ENCODE measurements at places on chromosomes 1 and 21. TPM values are rescaled to one million over a fixed set of nuclear protein-coding genes. Genes with fewer than 3 reads are reported as not detected.

GRCh38 chr1:150281221-150281757 is 1.1 kb upstream of the CIART start:
- DNase-seq: peak; percentile 84

- DNase-seq: no peak
Measured at GRCh38 chr1:204112876-204113730, 38.7 kb downstream of the ETNK2 start.

GRCh38 chr1:201661823-201662359 is 123.0 kb downstream of the NAV1 start:
- DNase-seq: no peak

DNA sequence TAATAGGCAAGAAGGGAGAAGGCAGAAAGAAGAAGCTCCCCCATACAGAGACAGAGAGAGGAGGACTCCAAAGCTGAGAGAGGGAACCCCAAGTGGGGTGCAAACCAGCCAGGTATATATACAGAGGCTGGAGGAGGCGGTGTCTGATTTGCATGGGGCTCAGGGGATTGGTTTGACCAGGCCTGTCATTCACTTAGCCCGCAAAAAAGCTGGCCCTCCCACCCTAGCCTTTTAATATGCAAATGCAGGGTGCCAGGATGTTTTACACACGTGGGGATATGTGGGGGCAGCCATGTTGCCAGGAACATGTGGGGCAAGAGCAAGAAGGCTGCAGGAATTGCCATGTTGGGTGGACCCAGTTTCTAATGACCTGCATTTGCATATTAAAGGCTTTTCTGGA is 37.0 kb upstream of the TENT5B start:
- DNase-seq: no peak

DNA sequence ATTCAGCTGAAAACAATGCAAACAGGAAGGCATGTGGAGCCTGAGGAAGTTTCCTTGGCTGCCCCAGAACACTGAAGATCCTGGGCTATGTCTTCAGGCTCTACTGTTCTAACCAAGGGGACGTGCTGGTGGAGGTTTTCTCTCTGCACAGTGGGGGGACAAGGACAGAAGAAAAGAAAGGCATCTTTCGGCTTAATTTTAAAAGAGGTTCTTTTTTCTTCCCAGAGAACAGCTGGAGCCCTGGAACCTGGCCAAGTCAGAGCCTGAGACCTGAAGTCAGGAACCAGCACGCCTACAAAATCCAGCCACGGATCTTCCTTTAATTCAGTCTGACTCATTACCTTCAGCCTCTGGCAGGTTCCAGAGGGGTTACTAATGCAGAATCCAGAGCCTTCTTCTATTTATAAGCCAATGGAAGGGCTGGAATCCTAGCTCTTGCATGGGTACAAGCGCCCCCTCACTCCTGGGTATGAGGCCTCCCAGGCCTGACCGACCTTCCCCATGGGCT is 19.8 kb downstream of the CTNNBIP1 start:
- peak; percentile 80 for DNase-seq

- no peak for DNase-seq
Measured at GRCh38 chr1:181383695-181384094, 99.6 kb upstream of the CACNA1E start.

DNA sequence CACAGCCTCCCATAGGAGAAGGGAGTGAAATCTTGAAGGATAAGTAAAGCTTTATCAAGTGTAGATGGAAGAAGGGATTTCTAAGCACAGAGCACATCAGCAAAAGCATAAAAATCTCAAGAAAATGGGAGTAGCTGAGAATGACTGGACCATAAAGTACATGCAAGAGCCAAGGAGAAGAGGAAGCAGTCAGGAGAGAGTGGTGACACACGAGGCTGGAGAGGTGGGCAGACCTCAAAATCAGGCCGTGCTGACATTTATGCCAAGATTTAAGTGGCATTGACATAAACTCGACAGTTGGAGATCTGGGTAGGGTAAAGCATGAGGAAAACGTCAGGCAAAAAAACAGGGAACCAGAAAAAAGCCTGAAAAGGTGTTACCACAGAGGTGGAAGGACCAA is 62.3 kb downstream of the GFI1 start:
- no peak for DNase-seq

GRCh38 chr21:35503671-35504070 is 454.6 kb upstream of the RUNX1 start:
- DNase-seq: no peak

- DNase-seq: no peak
Measured at GRCh38 chr1:100359139-100359538, 6.8 kb downstream of the CDC14A start.

GRCh38 chr1:22090867-22091266 is 38.4 kb downstream of the CDC42 start:
- DNase-seq: no peak

DNA sequence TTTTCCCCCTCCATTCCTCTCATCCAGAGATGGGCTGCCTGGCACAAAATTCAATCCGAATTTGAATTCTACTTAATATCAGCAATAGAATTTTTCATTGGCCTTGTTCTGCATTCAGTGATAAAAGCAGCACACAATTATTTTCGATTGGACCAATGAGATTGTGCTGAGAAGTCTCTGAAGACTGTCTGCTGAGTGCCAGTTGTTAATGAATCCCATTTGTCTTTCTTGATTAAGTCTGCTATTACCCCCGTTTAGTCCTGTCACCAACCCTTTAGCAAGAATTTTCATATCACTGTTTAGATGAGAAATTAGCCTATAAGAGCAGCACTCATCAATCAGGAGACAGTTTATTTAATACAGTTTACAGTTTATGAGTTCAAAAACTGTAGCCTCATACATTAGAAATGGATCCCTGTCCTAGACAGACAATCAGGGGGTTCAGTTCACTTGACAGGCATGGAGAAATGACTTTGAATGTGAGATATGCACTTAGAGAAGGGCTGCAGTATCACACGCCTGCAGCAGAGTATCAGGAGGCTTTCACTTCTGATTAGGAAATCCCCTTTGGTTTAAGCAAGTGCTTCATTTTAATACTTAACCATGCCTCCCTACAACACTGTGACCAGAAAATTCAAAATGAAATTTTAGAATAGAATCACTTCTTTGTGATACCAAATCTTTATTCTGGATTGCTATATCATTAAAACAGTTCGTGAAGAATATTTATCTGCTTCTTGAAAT is 304.7 kb upstream of the PTBP2 start:
- DNase-seq: peak; percentile 1

DNA sequence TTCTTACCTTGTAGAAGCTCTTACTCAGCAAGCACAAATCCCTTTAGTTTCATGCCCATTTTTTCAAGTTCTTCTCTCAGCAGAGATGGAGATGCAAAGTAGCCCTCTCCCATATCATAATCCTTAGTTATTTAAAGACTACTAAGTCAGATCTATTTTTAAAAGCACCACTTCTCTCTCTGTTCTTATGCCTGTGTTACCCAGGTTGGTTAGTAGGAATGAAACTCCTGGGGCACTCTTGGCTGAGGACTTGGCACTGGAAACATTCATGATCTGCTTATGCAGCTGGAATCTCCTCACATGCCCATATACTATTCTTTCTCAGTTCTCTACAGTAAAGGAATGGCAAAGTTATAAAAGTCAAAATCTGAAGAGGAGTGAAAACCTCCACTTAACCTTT is 51.9 kb upstream of the PPP2R5A start:
- DNase-seq: no peak

DNA sequence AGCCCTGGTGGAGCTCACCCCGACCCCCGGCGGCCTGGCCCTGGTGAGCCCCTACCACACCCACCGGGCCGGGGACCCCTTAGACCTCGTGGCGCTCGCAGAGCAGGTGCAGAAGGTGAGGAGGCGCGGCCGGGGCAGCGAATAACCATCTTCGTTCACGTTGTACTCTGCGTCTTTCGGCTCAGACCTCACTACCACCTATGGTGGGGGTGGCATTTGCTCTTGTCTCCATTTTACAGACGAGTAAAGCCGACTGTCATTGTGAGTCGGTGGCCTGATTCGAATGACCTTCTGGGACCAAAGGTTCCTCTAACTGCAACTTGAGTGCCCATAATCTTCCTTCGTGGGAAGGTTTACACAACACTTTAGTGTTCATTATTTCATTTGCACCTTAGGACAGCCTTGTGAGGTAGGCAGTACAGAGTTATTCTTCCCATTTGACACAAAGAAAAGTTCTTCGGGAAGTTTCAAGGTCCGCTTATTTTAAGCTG is 506 bp downstream of the C1orf50 start:
- DNase-seq: no peak

SRSF11 gene
- 78.9 TPM for total RNA-seq

ZNF697 gene
- total RNA-seq: 2.9 TPM

MT1HL1 gene
- not detected for total RNA-seq

PLA2G2A gene
- total RNA-seq: not detected

All from A172 (cell line).